ENCODE measurements at places on chromosomes 5 and 9.

- DNase-seq = peak; percentile 97
Observed at GRCh38 chr5:99019812-99020697, 91.2 kb upstream of the CHD1 start.

- no peak for DNase-seq
Observed at GRCh38 chr9:133786907-133787753, 49.0 kb upstream of the SARDH start.

- no peak for DNase-seq
Observed at GRCh38 chr5:135210286-135211055, 176.4 kb upstream of the PITX1 start.

DNA sequence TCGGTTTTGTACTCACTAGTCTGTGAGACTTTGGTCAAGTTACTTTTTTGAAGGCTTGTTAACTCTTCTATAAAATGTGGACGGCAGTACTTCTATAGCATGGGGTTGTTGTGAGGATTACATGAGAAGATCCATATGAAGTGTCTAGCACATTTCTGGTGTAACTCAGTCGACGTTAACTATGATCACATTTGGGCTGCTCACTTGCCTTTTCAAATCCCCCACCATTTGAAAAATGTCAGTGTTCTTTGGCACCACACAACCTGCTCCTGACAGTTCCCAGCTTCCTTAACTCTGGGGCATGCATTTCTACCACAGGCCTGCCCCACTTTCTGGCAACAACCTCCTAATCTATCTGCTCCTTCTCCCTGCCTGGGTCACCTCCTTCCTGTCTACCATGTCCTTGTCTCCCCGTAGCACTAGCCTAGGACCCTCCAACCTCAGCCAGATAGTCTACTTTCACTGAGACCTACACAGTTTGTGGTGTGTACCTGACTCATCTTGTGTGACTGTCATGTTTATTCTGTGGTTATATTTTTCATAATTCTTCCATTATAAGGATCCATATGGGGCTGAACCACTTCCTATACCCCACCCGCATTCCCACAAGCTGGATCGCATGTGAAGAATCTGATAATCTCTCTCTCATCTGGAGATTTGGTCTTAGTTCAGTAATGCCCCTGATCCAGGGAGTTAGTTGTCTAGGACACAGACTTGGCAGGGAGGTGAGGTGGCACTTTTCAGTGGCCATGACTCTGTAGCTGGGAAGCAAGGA, 30.2 kb upstream of the BASP1 start:
- peak; percentile 66 for DNase-seq

- DNase-seq = no peak
Observed at GRCh38 chr5:76404223-76405211, 1.4 kb downstream of the IQGAP2 start.

- DNase-seq = peak; percentile 4
Observed at GRCh38 chr5:1246711-1247431, 21.7 kb downstream of the SLC6A18 start.

DNA sequence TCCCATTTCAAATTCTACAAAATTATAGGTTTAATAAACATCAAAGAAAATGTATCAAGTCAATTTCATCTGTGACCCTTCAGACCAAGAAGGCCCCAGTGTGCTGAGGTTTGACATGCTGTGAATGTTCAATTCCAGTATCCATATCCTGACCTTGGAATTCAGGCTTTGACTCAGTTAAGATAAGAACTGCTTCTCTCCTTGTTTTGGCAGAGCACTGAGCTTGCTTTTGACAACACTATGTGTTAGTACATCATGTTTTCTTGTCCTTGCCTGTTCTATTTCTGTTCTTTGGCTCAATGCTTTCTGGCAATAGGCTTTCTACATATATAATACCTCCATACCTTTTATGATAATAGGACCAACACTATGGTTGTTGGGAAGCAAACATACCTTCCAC, 105.6 kb downstream of the PLCXD3 start:
- no peak for DNase-seq

GRCh38 chr9:19255112-19255511, 24.6 kb downstream of the DENND4C start:
- no peak for DNase-seq

- DNase-seq = no peak
Observed at GRCh38 chr9:36934478-36935065, 99.5 kb downstream of the PAX5 start.

DNA sequence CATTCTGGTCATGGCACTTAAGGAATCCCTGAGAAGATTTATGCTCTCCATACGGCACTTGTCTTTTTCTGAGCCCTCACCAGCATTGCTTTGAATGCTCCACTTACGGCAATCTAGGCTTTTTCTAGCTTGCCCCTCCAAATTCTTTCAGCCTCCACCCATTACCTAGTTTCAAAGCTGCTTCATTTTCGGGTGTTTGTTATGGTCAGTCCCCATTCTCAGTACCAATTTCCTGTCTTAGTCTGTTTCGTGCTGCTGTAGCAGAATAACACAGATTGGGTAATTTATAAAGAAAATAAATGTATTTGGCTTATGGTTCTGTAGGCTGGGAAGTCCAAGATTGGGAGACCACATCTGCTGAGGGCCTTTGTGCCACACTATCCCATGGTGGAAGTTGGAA, 42.0 kb downstream of the ARHGEF28 start:
- no peak for DNase-seq

- DNase-seq = no peak
Observed at GRCh38 chr5:67732471-67732870, 483.1 kb upstream of the PIK3R1 start.

GRCh38 chr5:132466433-132467286, 23.9 kb downstream of the IRF1 start:
- DNase-seq = peak; percentile 44

DNA sequence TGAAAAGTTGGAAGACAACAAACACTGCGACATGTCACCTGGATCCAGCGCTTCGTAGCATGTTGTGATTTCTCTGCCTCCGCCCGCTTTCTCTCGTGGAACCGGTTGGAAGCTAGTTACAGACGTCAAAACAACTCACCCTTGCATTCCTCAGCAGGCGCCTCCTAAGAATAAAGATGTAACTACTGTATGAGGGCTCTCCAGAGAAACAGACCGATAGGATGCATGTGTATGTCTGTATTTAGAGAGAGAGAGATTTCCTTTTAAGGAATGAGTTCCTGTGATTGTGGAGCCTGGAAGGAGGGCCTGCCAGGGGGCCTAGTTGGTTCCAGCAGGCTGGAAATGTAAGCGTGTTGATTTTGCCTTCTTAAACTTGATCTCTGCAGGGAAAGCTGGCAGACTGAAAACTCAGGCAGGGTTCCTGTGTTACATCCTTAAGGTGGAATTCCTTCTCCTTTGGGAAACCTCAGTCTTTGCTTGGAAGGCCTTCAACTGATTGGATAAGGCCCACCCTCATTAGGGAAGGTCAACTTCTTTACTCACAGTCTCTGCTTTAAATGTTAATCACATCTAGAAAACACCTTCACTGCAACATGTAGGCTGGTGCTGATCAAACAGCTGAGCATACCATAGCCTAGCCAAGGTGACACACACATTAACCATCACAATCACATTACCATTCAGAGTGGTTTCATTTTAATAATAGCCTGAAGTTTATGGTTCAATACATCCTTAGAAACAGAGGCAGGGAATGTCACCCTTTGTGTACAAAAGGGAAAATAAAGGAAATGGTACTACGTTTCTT, 163.8 kb downstream of the SYK start:
- DNase-seq = no peak

- no peak for DNase-seq
Observed at GRCh38 chr9:125999504-125999881, 252.3 kb downstream of the PBX3 start.

DNA sequence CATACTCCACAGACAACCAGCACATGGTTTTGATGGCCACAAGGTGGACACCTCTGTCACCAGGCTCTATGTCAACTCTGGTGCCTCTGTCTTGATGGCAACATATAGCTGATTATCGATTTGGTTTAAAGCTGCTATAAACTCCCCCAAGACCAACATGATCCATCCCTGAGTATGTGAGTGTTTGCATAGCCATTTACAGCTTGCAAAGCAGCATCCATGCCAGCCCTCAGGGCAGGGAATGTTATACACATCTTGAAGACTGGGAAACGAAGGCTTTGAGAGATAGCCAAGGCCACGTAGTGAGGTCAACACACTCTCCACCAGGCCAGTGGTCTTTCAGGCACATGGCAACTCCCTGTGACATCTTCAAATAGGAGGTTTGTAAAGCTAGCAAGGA, 40.3 kb upstream of the BRINP1 start:
- no peak for DNase-seq

- no peak for DNase-seq
Observed at GRCh38 chr5:77924081-77924480, 147.9 kb upstream of the TBCA start.

- DNase-seq = no peak
Observed at GRCh38 chr5:10339958-10340357, 13.5 kb upstream of the MARCHF6 start.

GRCh38 chr5:108983461-108984092, 235.9 kb downstream of the FER start:
- DNase-seq = peak; percentile 63

DNA sequence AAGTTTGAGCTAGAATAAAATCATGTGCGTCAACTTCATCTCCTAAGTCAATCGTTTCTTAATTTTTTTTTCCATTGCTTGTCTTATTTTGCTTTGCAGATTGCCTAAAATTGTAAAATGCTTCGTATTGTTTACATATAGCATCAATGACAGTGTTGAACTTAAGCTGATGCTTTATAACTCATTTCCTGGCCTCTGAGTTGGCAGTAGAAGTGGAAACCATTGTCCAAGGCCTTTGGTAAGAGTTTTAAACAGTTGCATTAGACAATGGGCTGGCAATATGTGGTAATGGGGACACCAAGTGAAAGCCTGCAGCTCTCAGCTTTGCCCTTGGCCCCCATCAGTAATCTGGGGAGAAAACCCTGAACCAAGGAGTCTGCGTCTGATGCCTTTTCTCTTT, 154.8 kb upstream of the GAS1 start:
- no peak for DNase-seq

GRCh38 chr9:83220730-83221129, 157.8 kb upstream of the RASEF start:
- DNase-seq = peak; percentile 67

DNA sequence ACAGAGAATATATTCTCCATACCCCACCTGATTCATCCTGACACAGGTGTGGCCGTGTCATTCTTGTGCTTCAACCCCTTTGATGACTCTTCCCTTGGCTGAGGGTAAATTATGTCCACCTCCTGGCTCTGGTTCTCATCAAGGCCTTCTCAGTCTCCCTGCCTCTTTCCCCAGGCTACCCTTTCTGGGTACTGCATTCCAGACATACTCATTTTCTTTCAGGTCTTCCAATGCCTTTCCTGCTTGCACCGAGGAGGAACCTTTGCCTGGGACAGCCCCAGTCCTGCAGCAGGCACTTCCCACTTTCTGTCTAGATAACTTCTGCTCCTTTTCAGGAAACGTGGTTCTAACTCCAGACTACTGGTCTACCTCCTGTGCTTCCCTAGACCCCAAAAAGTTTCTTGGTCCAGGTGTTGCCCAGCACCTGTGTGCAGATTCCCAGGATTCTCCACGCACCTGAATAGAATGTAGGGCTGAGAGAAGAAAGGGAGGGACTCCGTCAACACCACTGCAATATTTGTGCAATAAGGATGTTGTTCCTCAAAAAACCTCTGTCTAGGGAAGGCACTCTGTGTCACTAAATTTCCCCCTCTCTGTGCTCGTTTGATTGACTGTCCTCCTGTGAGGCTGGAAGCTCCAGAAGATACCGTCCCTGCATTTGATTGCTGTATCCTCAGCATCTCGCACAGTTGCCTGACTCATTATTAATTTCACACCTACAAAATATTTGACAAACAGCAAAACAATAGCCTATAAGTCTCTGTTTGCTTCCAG, 255.4 kb upstream of the NFIL3 start:
- DNase-seq = no peak

DNA sequence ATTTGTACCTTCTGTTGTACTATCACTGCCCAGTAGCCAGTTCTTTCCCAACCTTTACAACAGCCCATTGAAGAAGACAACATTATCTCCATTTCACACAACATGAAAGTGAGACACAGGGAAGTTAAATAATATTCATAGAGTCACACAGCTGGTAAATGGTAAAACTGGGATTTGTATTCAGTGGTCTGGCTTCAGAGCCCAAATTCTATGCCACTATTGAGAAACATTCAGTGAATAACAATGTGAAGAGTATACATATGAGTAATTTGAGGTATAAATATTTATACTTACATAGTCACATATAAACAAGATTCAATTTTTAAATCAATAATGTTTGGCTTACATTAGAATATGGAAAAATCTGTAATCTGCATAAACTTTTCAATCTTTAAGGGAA, 13.8 kb downstream of the SMIM15 start:
- no peak for DNase-seq

- DNase-seq = no peak
Observed at GRCh38 chr5:135587721-135588663, 9.2 kb upstream of the CXCL14 start.

- no peak for DNase-seq
Observed at GRCh38 chr9:69812068-69813000, 8.3 kb upstream of the CFAP95 start.

GRCh38 chr5:133957591-133957990, 10.8 kb downstream of the C5orf15 start:
- DNase-seq = no peak

- DNase-seq = no peak
Observed at GRCh38 chr9:2904242-2904930, 60.5 kb upstream of the PUM3 start.

- DNase-seq = no peak
Observed at GRCh38 chr5:126450346-126450745, 27.1 kb downstream of the GRAMD2B start.

GRCh38 chr5:116759860-116760640, 185.4 kb upstream of the SEMA6A start:
- DNase-seq = peak; percentile 20

GRCh38 chr5:181081989-181082388, 41.9 kb downstream of the BTNL9 start:
- DNase-seq = no peak
